Kidney capillary endothelial cell (primary cell): ENCODE measurements at places on chromosomes 2 and 18.

DNA sequence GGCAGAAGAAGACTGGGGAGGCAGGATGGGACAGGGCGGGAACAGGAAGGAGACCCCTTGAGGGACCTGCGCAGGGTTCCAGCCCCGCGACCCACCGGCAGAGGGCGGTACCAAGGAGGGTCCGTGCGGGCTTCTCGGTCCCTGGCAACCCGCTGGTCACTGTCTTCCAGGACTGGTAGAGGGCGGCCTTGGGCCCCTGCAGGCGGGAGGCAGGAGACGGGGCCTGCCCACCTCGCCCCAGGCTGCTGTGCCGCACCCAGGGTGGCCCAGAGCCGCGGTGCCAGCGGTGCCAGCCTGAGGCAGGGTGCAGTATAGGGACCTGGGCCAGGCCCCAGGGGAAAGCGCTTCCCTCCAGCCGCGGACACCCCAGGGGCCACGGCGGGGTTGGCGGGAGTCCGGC lies 34.5 kb downstream of the NEURL3 start:
- DNase-seq, result peak; percentile 7

GRCh38 chr2:8003462-8004075 lies 678.3 kb upstream of the ID2 start:
- DNase-seq, result no peak

- DNase-seq, result no peak
Observed at GRCh38 chr2:218404351-218405085, 4.8 kb downstream of the CTDSP1 start.

- DNase-seq, result no peak
Observed at GRCh38 chr18:49757513-49758262, 55.6 kb downstream of the ACAA2 start.

DNA sequence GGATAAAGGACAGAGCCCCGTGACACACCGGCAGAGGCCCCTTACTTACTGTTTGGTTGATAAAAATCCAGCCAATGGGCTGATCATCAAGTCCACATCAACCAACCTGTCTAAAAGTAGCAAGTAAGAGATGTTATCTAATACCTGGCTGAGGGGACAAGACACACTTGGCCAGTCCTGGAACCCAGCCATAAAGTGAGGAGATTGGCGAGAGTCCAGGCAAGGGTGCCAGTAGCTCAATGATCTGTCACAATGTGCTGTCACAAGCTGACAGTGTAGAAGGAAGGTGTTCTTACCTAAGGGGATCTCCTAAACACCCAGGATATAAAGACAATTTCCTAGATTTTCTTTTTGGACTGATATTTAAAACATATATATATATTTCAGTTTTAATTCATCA lies 61.7 kb upstream of the IL1R2 start:
- DNase-seq, result no peak

DNA sequence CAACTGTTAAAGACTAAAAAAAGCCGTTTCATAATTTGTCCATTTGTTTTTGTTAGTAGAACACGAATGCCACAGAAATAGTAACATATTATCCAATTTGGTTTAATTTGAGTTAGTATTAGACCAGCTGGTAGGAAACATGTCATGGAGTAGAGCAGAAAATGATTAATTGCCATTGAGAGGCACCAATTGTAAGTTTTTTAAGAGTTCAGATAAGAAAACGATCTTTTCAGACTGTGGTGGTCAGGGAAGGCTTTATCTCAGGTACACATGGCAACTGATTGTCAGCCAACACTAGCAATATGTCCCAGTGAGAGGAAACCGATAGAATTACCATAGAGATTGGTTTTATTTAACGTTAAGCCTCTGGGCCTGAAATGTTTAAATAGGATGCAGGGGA lies 438.2 kb upstream of the MAP2 start:
- no peak for DNase-seq

DNA sequence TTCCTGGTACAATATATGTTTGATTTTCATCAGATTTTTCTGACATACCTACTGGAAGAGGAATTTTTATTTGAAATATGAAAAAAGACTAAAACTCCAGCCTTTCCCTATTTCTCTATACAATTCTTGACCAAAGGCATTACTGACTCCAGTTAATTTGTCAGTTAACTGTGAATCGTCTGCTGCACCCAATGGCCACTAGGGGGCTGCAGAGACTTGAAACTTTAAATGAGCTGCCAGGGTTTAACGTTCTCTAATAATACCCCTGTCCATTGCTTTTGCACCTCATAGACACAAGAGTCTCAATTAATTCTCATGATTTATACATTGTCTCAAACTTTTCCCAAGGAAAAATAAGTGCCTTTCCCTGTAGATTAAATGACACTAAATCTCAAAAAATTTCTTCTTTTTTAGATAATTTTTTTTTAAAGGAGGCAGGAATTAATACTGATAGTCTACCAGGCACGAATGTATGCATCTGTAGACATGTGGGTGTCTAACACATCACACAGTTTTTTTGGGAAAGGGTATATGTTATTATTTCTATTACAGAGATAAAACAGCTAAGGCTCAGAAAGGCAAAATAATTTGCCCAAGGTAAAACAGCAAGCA lies 1.8 kb upstream of the ALK start:
- DNase-seq, result peak; percentile 36

DNA sequence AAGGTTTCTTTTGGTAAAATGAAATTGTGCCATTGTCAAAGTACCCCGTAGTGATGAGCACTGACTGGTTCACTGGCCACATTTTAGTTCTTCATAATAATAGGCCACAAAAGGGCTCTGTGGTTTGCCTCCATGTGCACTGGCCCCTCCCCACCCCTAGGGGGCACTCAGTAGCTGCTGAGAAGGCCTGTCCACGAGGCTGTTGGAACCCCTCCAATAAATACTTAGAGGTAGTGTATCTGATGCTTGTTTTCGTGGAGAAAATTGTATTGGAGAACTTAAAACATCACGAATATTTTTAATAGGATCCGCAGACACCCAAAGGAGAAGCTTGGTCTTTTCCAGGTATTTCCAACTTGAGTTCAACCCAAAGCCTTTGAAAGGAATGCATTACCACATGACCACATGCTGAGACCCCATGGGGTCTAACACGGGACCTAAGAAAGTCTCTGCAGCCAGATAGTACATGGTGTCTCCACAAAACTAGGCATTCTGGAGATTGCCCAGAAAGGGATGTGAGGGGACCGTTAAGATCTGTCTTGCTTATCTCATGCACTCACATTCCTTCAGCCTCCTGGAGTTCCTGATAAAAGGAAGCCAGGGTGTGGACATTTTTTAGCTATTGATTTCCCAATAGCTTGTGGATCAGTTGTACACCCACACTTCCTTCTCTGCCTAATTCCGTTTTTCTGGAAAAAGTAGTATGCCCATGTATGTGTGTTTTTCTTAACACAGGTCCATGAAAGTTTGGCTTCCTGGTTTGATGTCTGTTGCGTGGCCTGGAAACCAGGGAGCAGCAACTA lies 28.5 kb upstream of the NOSTRIN start:
- peak; percentile 73 for DNase-seq

- peak; percentile 63 for DNase-seq
Observed at GRCh38 chr2:112541315-112542122, 746 bp upstream of the POLR1B start.

DNA sequence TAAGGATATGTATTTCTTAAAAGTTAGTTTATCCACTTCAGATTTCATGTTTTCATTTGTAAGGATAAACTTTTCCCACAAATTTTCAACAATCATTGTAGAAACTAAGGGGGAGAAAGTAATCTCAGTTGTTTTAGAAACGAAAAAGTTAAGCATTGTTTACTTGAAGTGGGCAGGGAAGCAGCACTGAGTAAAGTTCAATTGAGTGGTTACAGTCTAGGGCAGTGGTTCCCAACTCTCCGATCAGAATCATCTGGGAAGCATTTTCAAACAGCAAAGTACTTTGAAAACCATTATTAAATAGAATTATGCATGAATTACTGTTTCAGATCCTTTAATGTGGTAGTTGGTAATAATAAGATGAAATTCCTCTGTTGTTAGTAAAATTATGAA lies 12.5 kb downstream of the MRPL35 start:
- no peak for DNase-seq

- DNase-seq, result peak; percentile 48
Observed at GRCh38 chr2:1886405-1886992, 142.2 kb upstream of the PXDN start.

DNA sequence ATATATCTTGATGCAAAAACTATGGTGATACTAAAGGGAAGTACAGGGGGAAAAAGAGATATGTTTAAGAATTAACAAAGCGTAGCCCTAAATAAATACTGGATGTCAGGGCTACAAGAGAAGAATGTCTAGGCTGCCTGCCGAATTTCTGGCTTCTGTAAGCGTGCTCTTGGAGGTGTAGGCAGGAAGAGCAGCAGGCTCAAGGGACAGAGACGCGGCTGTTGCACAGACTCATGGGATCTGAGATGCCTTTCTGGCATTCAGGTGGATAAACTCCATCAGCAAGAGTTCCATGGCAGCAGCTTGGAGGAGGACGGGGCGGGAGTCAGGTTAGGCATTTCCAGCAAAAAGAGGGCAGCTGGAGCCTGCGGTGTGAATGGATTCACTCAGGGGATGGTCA lies 123.2 kb upstream of the TWIST2 start:
- DNase-seq, result no peak

DNA sequence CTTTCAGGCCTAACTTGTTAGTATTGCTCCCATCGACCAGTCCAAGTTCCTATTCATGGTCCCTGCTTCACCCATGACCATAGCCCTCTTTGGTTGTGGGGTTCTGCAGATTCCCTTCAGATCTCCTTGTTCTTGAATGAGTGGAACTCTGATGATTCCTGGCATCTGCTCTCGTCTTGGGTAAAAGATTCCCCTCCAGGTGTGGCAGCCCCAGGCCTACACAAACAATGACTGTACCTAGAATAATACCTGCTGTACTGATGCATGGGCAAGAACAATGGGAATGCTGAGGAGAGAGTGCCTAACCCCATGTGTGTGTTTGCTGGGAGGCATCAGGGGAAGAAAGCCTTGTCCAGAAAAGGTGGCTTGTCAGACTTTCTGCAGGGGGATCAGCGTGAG lies 39.2 kb upstream of the MRPL19 start:
- no peak for DNase-seq

DNA sequence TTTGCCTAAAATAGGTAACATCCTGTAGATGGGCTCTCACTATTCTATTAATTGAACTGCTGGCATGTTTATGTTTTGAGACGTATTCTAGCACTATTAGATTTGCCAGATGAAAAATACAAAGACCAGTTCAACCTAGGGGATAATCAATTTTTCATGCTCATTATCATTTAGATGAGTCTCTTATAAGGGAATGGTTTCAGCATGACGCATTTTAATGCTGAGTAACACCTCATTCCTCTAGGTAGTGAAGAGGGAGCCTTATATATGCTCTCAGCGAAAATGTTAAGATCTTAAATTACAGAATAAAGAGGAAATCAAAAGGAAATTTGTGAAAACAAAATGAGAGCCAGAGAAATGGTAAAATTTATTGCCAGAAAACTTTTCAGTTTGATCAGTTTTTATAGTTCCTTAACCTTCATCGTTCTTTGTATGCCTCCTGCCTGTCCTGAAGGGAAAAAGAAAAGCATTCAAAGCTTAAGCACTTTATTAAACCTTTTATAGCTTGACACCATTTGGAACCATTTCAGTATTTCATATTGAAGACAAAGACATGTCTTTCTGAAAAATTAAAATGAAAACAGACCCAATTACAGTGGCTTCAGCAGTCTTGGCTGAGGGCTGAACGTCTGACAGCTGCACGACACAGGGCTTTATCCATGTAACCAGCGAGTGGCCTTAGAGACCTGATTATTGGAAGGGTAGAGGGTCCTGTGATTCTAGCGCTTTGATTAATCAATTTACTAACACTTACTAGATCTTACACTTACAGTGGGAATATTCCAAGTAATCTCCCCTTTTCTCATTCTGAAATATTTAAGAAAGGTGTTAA lies 112.8 kb downstream of the ADCYAP1 start:
- no peak for DNase-seq

- no peak for DNase-seq
Observed at GRCh38 chr2:239839306-239839705, 185.8 kb downstream of the NDUFA10 start.

GRCh38 chr18:10057401-10057893 lies 143.6 kb downstream of the VAPA start:
- no peak for DNase-seq

GRCh38 chr2:140539242-140539875 lies 1591.5 kb downstream of the LRP1B start:
- no peak for DNase-seq

- peak; percentile 32 for DNase-seq
Observed at GRCh38 chr2:84022810-84023431, 436.2 kb downstream of the SUCLG1 start.

DNA sequence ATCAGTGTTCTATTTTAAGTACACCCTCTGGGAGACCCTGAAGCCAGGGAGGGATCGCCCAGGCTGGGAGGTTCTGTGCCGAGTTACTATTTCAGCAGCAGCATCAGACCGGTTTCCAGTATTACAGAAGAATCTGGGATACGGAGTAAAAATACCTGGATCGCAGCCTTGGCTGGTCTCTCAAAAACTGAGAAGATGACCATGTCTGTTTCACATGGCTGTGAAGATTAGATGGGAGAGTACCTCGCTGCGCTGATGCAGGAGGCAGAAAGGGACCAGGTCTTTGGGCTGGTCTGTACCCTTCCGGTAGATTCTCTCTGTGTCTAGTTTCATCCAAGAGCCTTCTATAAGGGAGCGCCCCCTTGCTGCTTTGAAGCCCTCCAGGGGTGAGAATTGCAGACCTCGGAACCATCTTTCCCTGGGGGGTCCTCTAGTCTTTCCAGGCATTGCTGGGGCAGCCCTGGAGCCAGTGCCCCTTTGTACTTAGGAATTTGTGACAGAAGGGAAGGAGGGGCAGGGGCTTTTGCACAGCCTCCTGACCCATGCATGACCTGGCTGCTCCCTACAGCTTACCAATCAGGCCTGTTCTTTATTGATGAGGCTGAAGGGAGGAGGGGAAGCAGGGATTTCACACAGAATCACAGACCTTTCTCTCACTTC lies 56.3 kb upstream of the MAPRE3 start:
- no peak for DNase-seq

DNA sequence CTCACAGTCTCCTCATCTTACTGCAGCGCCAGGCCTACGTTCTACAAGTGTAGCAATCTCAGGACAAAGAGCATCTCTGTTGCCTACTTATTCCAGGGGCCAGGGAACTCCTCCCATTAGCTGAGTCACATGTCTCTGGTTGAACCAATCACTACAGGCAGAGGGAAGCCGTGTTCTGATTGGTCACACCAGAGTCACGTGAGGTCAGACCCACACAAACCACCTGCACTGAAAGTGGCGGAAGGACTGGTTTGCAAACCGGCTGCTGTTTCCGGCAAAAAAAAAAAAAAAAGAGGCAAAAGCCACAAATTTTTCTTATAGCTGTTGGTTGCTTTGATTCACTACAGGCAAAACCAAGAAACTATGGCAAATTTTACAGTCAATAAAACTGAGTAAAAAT lies 21.9 kb upstream of the USP14 start:
- DNase-seq, result no peak

GRCh38 chr2:101946372-101947039 lies 45.3 kb upstream of the IL1R2 start:
- DNase-seq, result no peak

GRCh38 chr18:62109676-62110075 lies 77.2 kb downstream of the PIGN start:
- DNase-seq, result no peak

DNA sequence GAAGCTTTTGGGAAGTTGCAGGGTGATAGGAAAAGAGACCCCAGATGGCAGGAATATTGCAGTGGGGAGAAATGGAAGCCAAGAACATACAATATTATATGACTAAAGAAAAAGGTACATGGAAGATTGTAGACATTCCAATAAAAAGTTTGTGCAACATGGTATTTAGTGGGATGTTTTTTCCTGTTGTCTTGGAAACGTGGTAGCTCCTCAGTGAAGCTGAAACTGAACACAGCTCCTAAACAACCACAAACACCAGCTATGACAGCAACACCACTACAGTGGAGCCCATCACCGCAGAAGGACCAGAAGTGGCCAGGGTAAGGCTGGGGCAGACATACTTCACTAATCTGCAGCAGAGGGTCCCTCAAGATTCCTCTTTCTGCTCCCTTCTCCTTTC lies 246.8 kb downstream of the CDH20 start:
- DNase-seq, result no peak
